ENCODE measurements at places on chromosomes 12 and 14. TPM values are rescaled to one million over a fixed set of nuclear protein-coding genes. Genes with fewer than 3 reads are reported as not detected.

The TMEM233 gene
- total RNA-seq: not detected

The SLC5A8 gene
- not detected for total RNA-seq

The DHRS2 gene
- 2.1 TPM for total RNA-seq

The FCF1 gene
- total RNA-seq: 60.5 TPM

The CNPY2 gene
- 187 TPM for total RNA-seq

The RHOF gene
- total RNA-seq: 31.9 TPM

The RASAL1 gene
- total RNA-seq: 0.43 TPM

The KCNA1 gene
- total RNA-seq: 0.27 TPM

The KRT85 gene
- total RNA-seq: not detected

The FERMT2 gene
- 364 TPM for total RNA-seq

The CPNE6 gene
- not detected for total RNA-seq

The LRRC43 gene
- 0.72 TPM for total RNA-seq

The OASL gene
- total RNA-seq: 1.3 TPM

The OVCH1 gene
- total RNA-seq: not detected

The SPIC gene
- not detected for total RNA-seq

The GDF3 gene
- total RNA-seq: not detected

The DEGS2 gene
- 0.07 TPM for total RNA-seq

The FAIM2 gene
- 0.10 TPM for total RNA-seq

The AKAP3 gene
- total RNA-seq: 1.4 TPM

The MANSC1 gene
- total RNA-seq: 2.9 TPM

The CLEC1A gene
- total RNA-seq: not detected

The LRP1 gene
- total RNA-seq: 397 TPM

The CCDC175 gene
- not detected for total RNA-seq

The BDKRB1 gene
- total RNA-seq: 0.20 TPM

The EIF2S3B gene
- total RNA-seq: 6.0 TPM

The EPYC gene
- total RNA-seq: 0.39 TPM

The MORN3 gene
- total RNA-seq: 0.70 TPM

The MYH6 gene
- not detected for total RNA-seq

The SMCO2 gene
- total RNA-seq: 0.32 TPM

The TROAP gene
- total RNA-seq: 2.7 TPM

The CCDC197 gene
- total RNA-seq: not detected

The COPS7A gene
- total RNA-seq: 51.5 TPM

The LTB4R2 gene
- 7.8 TPM for total RNA-seq

The POLE2 gene
- 2.0 TPM for total RNA-seq

The SLC6A13 gene
- 2.6 TPM for total RNA-seq

The PRH2 gene
- total RNA-seq: not detected

The KRT82 gene
- not detected for total RNA-seq

The TAS2R43 gene
- 0.52 TPM for total RNA-seq

The PKP2 gene
- 18.7 TPM for total RNA-seq

The CD163L1 gene
- 1.6 TPM for total RNA-seq

The CCDC177 gene
- not detected for total RNA-seq

The TESPA1 gene
- 0.23 TPM for total RNA-seq

The WNT1 gene
- not detected for total RNA-seq

The DICER1 gene
- total RNA-seq: 94.2 TPM

The SYCP3 gene
- not detected for total RNA-seq

The RTN1 gene
- total RNA-seq: 1.2 TPM

The KDM5A gene
- 79.8 TPM for total RNA-seq

The MDGA2 gene
- 2.4 TPM for total RNA-seq

The CLEC9A gene
- not detected for total RNA-seq

The FOXM1 gene
- total RNA-seq: 7.1 TPM

The FLRT2 gene
- total RNA-seq: 171 TPM

The MMAB gene
- 17.8 TPM for total RNA-seq

Data from astrocyte (in vitro differentiated cells and primary cell).